Thyroid gland (tissue), 4 donors: ENCODE measurements at places on chromosomes 1 and 21. TPM values are rescaled to one million over a fixed set of nuclear protein-coding genes. Genes with fewer than 3 reads are reported as not detected.

- DNase-seq, result no peak
Measured at GRCh38 chr1:29501227-29501976, 265.1 kb downstream of the PTPRU start.

- DNase-seq, result no peak
Measured at GRCh38 chr1:173020138-173020750, 30.5 kb downstream of the TNFSF18 start.

CHI3L1 gene
- 3.4 TPM for total RNA-seq

DNA sequence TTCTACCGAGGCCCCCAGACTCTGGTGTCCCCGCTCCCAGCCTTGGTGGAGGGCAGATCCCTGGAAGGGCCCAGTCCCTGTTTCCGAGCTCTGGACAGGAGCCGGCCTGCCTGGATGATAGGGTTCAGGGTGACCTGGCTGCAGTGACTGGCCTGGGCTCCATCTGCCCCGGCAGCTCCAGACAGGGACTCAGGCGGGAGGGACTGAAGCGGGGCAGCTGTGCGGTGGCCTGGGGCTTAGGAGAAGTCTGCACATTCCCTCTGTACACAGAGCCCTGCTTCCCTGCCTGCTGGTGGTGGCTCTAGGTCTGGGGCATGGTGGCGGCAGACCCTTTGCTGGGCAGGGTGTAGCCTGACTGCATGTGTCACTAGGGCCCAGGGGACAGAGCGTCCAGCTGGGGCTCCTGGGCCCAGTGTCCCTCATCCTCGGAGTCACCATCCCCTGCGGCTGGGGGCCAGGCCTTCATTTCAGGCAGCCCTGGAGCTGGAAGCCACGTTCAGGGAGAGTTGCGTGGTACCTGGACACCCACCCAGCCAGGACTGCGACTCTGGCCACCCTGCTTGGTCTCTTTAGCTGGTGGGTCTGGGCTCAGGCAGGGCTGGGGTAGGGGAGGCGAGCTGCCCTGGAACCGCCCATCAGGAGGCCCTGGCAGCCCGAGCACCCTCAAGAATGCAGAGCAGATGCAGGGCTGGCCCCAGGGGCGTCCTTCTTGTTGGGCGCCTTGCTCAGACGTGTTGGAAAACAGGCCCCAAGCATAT lies 9.6 kb downstream of the ARHGEF16 start:
- no peak for DNase-seq

DNA sequence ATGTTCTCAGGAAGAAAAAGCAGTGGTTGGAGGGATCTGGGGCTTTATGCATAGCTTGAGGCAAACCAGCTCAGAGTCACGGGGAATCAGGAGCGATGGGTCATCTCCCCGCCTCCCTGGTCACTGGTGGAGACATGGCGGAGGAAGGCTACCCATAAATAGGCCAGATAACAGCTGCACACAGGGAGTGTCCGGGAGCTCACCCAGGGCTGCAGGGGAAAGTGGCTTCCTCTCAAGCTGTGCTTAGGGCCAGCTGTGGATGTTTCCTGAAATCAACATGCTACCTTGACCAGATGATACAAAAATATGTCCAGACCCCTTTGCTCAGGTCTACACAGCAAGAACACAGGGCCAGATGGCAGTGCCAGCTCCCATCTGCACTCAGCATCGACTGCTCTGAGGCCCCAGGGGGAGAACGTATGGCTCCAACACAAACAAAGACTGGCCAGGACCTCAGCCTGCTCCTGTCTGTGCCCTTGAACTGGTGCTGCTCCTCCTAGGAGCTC lies 27.1 kb upstream of the RERE start:
- no peak for DNase-seq

DNA sequence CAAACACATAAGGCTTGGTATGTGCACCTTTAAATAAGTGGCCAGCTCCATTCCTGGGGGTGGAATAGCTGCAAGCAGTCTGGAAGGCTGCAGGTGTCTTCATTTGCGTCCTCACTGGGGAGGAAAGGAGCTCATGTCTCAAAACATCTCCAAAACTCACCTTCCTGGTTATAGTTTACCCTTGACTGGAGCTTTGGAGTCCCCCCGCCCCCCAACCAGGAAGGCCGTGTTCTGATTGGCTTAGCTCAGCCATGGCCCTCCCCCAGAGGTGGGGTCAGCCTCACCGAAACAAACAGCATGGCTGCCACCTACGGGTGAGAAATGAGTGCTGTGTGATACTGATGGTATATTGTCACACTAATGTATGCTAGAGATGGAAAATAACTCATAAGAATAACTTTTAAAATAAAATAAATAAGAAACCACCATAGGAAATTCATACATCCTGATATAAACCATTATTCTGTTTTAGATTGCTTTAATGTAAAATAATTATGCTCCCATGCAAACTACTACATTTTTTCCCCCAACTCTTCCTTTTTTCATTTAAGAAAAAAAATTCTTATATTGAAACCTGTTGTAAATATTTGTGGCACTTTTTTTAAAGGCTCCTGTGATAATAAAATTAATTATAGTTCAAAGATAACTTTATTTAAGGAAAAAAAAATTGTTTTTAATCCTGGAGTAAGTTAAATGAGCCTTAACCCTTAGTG lies 90.8 kb downstream of the ZP4 start:
- peak; percentile 87 for DNase-seq

NTNG1 gene
- total RNA-seq, result not detected

GRCh38 chr1:153536671-153537375 lies 1.0 kb upstream of the S100A6 start:
- DNase-seq, result peak; percentile 75
